ENCODE measurements at places on chromosomes 5 and 9.
A peak's percentile ranks its signal among the peaks of the same experiment; 100 is the strongest.

GRCh38 chr5:180241600-180241999 is 32.6 kb upstream of the RASGEF1C start:
- no peak for DNase-seq

DNA sequence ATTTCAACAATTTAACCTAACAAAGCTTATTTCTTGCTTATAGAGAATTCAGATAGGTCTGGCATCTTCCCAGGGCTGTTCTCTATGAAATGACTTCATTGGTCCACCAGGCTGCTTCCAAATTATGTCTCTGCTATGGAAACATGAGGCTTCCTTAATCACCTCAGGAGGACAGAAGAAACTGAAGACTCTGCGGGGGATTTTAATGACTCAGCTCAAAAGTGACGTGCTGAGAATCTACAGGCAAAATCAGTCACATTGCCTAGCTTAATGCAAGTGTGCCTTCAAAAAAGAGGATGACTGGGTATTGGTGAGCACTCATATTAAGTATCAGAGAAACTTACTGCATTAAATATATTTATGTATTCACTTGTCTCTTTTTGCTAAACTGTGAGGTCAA is 315.5 kb upstream of the RGMB start:
- DNase-seq, result no peak

DNA sequence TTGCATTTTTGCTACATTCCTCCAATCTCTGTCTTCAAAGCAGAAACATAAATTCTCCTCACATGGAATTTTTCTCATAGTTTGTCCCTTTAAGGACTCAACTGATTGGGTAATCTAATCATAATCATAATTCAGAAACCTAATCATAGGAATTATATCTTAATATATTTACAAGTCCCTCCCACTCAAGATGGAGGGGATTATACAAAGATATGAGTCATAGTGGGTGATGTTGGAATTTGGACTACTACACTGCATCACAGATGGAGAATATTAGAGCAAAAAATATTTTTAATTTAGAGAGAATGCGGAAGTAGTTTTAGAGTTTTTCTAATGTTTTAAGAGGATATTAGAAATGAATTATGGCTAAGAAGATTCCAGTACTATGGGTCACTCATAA is 1034.0 kb downstream of the DTWD2 start:
- no peak for DNase-seq

- no peak for DNase-seq
Observed at GRCh38 chr9:134775081-134775951, 105.3 kb upstream of the FCN2 start.

DNA sequence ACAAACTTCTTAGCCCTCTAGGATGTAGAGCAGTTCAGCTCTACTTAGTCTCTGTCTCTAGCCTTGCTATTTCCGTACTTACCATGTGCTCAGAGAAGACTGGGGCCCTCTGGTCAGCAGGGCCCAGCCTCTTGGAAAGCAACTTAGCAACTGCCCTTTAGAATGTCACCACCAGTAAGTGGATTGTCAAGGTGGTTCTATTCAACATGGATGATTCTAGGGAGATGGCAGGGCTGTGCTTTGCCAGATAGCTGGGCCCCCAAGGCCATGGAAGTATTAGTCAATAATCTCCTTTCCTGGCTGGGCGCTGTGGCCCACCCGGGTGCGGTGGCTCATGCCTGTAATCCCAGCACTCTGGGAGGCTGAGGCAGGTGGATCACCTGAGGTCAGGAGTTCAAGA is 177.6 kb upstream of the MVB12B start:
- no peak for DNase-seq

- DNase-seq, result peak; percentile 54
Observed at GRCh38 chr9:32782476-32783167, 718 bp upstream of the TMEM215 start.

DNA sequence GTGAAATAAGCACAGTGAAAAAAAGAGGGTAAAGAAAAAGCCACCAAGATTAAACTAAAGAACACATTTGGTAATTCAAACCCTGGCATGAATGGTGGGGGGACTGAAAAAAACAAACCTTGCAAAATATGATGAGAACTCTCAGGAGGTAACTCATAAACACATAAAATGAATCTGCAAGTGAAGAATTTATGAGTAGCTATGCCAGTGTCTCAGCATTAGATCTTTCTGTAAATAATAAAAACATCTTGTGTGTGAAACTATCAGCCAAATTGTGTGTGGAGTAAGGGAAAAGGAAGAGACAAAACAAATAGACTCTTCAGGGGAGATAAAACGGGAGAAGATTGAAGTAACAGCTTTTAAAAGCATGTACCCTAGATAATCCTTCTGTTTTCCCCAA is 129.6 kb upstream of the SPEF2 start:
- no peak for DNase-seq

DNA sequence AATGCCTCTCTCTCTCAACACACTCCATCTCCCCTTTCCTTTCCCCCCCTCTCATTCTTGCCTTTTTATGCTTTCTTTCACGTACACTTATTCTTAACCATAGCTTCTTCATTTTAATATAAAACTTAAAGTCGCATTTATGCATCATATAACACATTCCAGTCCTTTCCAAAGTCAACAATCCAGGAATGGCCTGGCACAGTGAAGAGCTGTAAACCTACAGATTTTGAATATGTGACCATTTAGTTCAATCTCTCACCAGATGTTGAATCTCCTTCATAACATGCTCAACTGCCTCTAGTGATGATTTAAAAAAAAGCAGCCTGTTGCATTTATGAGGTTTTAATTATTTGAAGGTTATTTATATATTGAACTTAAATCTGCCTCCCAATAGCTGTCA is 186.2 kb upstream of the GRAMD2B start:
- DNase-seq, result no peak

DNA sequence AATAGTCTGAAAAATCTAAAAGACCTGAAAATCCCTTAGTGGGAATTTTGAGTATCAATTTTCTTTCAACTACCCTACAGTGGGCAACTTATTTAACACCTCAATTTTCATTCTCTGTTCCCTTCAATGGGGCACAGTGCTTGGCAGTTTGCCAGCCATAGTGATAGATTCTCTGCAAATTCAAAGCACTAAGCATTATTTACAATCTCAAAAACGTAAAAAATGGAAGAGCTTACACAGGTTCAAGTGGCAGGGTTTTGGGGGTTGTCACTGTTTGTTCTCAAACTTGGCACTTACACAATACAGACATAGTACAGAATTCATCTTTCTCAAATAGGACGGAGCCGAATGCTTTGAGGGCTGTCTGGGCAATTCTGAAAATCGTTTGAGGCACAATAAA is 515.0 kb downstream of the EFNA5 start:
- DNase-seq, result no peak

GRCh38 chr5:1285141-1285540 is 9.7 kb downstream of the TERT start:
- DNase-seq, result no peak

- DNase-seq, result peak; percentile 77
Observed at GRCh38 chr5:32232441-32233219, 58.5 kb upstream of the GOLPH3 start.

GRCh38 chr9:86241216-86241615 is 18.2 kb downstream of the C9orf153 start:
- no peak for DNase-seq

DNA sequence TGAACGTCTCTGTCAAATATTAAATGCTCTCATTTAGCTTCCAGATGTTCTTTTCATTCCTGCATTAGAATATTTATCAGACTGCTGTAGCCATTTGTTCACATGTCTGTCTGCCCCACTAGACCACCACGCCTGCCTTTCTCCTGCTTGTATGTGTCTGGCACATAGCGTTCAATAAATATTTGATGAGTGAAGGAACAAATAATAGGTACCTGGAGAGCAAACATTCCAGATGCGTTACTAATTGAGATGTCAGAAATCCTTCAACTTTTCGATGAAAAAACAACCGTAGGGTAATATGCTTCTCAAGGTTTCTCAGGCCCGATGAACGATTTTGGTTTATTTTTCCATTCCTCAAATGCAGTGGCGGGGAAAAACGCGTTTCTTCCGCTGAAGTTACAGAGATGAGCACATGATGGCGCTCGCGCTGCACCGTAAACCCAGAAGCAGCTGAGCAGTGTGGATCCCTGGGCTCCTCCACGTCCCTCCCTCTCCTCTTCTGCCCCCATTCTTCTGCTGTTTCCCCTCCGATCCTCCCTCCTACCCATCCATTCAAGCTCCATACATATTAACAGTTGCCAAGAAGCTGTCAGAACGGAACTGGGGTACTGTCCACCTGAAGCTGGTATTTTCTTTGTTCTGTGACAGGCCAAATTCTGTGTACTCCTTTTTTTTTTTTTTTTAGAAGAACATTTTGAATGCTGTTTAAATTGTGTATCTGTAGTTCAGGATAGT is 245.4 kb downstream of the MPDZ start:
- peak; percentile 74 for DNase-seq

GRCh38 chr5:143218517-143219170 is 184.8 kb downstream of the NR3C1 start:
- DNase-seq, result no peak

DNA sequence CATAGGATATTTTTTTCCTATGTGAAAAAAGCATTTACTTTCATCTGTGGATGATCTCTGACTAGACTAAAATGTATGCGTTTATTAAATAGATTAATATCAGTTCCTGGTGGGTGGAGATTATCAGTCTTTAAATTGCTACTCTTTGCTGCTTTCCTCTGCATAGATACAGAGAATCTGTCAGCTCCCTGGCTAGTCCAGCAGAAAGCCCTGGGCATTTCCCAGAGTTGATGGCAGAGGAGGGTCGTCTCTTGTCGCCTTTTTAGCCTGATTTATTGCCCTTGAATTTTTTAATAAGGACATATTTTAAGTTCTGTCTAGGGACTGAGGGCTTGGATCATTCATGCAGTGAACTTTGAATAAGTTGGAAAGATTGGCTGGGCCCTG is 165.5 kb downstream of the CD180 start:
- DNase-seq, result no peak

DNA sequence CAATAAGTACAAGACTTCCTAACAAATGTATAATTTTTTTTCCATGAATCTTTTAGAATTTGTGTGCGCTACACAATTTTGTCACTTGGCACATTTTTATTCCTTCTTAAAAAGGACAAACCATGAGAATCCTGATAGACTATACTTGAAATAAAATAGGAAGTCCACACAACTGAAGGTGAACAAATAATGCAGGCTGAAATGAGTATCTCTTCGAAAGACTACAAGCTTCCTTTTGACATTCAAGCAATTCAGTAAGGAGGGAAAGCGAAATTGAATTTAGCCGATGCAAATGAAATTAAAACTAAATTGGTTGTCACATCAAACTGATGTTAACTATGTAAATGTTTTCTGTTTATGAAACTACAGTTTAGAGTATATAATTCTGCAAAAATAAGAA is 374.4 kb upstream of the CCNH start:
- DNase-seq, result no peak

- DNase-seq, result peak; percentile 84
Observed at GRCh38 chr9:81686614-81687520, 2.5 kb downstream of the TLE1 start.

- peak; percentile 28 for DNase-seq
Observed at GRCh38 chr9:25716220-25716872, 38.1 kb upstream of the TUSC1 start.

GRCh38 chr5:89723907-89724306 is 685.6 kb downstream of the CETN3 start:
- no peak for DNase-seq

GRCh38 chr5:61910771-61911170 is 395.2 kb upstream of the KIF2A start:
- DNase-seq, result no peak

DNA sequence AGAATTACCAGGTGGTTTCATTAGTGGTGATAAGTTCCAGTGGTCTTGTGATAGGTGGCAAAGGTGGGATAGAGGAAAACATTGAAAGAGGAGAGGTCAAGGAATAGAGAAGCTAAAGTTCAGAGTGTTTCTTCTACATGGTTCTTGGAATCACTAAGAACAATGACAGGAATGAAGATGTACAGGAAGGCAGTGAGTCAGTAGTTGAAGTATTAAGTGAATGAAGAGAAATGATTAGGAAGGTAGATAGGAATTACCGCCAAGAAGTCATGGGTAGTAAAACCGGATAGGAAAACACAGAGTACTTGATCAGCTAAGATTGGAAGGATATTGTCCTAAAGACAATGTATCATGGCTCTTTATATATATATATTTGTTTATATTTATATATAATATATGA is 37.9 kb upstream of the RASA1 start:
- DNase-seq, result no peak

- no peak for DNase-seq
Observed at GRCh38 chr5:73152411-73153388, 20.3 kb upstream of the TMEM174 start.

DNA sequence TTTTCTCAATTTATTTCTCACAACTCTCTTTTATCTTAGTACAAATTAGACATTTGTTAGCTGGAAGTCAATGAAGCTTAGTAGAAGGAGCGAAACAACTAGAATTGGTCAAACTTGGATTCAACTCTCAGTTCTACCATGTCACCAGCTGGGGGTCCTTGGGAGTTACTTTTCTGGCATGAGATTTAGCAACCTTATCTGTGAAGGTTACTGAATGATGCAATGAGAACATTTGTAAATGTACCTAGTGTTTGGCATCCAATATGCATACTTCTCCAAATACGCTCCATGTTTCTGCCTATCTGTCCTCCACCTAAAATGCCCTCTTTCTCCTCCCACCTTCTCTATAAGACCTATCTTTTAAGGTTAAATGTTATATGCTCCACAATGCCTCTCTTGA is 6.3 kb downstream of the HNRNPA0 start:
- no peak for DNase-seq

DNA sequence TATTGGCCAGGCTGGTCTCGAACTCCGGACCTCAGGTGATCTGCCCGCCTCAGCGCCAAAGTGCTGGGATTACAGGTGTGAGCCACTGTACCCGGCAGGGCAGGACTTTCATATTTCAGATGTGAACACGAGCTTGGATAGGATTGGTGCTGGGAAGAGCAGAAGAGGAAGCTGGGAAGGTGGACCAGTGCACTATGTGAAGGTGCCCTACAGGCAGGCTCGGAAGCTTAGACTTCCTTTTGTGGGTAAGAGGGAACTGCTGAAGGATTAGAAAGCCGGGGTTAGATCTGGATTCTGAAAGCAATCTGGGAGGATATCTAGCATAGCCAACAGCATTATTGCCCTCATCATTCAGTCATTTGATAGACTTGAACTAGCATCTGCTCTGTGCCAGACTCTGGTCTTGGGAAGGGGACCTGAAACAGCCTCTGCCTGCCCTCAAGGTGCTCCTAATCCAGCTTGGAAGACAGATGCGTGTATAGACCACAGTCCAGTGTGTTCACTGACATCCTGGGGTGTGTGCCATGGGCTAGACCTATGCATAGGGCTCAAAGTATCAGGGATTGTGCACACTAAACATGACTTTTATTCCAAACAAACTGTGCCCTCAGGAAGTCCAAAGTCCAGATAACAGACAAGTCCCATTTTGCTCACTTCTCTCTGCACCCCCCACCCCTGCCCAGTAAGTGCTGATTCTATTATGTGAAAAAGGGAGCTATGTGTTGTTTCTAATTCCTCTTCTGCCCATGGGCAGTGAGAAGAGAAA is 637 bp downstream of the CBY3 start:
- DNase-seq, result no peak
